CD4-positive, alpha-beta T cell treated with Interleukin-12 subunit alpha and Interleukin-12 subunit beta, for 1 hour (primary cell): ENCODE measurements at places on chromosomes 12 and 14.

GRCh38 chr14:74848768-74849167 is 27.2 kb downstream of the PROX2 start:
- no peak for DNase-seq

DNA sequence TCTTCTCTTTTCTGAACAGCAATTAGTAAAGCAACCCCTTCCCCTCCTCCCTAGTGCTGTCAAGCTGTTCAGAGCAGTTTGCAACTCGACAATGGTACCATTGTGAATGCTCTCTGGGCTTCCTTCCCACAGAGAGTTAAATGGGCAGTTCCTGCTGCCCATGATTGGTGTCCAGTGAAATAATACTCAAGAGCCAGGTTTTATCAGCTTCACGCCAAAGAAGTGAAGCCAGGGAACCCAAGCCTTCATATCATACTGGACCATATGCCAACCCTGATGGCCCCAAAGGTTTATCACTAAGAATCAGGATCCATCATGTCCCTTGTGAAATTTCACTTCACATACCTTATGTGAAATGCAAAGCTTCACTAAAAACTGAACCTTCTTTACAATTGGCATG is 24.7 kb downstream of the INSM2 start:
- DNase-seq, result no peak

DNA sequence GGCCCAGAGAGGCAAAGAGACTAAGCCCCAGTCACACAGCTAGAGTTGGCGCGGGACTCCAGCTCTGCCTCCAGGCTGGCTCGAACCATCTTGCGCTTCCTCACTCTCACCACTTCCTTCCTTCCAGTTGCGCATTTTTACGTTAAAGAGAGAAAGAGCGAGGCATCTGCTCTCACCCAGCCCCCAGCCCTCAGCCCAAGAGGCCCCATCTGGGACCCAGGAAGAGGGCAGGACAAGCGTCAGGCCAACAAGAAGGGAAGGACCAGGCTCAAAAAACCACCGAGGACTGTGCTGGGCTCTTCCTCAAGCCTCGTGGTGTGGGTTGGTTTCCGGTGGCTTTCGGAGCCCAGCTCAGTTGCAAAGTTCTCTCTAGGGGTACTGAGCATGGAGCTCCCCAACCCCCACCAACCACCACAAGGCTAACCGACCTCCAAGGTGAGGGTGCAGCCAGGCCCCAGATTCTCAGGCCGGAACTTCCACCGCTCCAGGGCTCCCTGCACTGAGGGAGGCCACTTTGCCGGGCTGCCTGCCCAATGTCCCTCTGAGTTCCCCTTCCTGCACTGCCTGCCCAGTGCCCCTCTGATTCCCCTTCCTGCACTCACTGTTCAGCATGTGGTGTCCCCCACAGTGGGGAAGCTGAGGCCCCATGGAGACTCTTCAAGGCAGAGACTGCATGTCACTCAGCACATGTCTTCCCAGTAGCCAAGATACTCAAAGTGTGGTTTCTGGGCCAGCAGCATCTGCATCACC is 35.9 kb downstream of the TESC start:
- DNase-seq, result peak; percentile 47

DNA sequence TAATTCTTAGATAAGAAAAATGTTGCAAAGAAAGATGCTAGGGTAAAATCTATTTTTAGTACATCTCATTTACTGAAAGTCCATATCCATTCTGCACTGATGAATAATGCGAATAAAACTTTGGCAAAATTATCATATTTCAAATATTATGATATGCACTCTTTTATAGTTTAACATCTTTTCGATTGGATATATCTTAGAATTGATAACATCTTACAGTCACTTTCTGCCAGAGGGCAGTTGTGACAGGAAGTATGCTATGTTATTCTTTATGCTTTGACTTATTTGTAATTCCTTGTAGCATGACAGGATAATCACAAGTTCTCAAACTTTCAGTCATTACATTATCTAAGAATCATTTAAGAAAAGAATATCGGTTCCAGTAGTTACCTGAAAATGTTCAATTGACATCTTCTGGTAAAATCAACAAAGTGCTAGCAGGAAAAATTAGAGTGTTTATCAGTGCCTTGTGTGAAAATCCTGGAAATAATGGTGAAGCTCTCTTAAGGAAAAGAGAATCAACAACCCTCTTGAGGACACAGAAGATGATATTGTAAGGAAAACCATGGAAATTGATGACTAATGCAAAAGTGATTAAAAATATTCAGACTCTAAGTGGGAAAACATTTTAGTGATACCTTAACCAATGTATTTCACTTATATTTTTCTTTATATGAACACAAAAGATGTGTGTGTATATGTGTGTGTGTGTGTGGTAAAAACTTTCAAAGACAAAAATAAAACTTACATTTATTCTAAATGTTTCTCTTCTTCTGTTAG is 95.5 kb downstream of the SLC6A15 start:
- DNase-seq, result no peak

- DNase-seq, result peak; percentile 2
Measured at GRCh38 chr12:24172031-24172772, 222.7 kb upstream of the SOX5 start.
